NCI-H69 (cell line): ENCODE measurements at places on chromosomes 2 and 18.

DNA sequence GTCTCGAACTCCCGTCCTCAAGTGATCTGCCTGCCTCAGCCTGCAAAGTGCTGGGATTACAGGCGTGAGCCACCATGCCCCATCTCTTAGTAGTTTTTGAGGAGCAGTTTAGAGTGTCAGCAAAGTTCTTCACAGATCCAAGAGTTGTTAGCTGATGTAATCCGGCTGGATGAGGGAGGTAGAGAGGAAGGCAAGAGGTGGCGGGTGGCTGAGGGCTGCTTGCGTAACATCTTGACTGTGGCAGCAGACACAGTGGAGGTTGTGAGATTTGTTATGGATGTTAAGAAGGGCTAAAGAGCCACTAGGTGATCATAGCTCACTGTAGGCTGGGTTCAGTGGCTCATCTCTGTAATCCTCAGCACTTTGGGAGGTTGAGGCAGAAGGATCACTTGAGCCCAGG is 19.5 kb upstream of the FAM136A start:
- DNase-seq = no peak

- no peak for DNase-seq
These were observed 69.5 kb downstream of the GPD2 start for GRCh38 chr2:156505696-156506095.

DNA sequence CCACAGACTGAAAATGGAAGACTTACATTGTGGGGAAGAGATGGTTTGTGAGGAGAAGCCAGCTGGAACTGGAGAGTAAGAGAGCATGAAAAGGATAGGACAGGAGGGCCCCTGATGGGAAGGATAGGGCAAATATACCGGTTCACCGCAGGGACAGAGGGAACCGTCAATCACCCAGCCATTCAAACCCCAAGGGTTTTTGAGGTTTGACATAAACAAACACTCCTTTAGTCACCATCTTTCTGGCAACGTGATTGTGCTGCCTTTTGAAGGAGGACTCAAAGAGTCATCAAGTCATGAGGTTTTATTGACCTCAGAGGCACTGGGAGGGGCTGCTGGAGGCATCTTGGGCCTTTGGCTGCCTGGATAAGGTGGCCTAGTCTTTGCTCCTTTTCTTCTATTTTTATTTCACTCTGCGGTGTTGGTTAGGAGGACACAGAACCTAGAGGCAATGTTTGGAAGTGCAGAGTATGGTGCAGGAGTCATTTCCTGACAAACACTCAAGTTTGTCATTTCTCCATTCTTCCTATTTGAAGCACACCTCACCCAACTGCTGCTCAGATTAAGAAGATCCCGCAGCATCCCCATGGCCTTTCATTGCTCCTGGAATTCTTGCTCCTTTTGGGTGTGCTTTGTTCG is 487.3 kb upstream of the SPRED2 start:
- DNase-seq = no peak

DNA sequence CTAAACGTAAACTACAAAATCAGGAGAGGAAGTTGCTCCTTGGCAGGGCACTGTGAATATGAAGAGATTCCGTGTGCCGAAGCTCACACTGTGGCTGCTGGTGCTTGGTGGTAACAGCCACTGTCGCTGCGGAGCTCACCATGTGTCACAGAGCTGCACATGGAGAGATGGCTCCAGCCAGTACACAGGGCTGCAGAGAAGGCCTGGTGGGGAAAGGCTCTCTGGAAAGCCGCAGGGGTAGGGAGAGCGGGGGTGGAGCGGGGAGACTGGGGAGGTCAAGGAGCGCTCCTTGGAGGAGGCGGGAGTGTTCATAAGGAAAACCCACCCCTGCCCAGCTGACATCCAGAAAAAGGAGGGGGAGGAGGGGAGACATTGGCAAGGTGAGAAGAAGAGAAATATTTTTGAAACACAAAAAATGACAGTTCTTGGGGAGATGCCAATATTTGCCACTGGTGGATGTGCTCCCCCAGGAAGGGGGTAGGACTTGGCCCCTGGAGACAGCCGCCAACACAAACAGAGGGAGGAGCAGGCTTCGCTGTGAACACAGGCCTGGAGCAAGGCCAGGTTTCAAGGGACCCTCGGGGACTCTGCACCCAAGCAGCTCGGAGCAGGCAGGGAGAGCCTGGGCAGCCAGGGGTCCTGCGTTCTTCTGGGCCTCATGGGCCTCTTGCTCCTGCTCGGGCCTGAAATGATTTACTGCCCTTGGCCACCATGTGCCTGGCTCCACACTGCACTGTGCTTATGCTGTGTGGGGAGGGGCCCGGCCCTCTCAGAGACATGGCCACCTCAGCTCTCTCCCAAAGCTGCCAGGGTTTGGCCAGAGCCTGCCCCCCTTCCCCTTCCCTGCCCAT is 102.6 kb upstream of the GLI2 start:
- peak; percentile 55 for DNase-seq

DNA sequence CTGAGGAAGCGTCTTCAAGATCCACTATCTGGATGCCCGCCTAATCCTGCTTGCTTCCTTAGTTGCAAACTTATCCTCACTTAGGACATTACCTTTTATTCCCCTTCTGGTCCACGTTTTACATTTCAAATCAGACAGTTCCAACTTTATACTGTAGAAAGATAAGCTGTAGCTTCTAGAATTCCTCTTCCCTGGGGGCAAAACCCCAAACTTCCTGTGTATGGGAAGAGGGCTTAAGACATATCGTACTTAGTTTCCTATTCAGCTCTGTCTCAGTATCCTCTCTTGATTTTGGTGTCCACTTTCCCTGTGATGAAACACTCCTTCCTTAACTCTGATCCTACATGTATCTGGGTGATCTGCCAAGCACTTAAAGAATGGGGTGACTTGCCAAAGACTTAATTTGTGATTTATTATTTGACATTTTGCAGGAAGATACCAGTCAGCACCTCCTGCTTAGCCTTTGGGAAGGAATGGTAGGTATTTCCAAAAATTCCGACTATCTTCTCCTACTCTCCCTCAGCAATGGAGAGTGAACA is 245.2 kb downstream of the CDCA7 start:
- DNase-seq = no peak

GRCh38 chr2:207503234-207503633 is 26.5 kb upstream of the CREB1 start:
- peak; percentile 69 for DNase-seq

DNA sequence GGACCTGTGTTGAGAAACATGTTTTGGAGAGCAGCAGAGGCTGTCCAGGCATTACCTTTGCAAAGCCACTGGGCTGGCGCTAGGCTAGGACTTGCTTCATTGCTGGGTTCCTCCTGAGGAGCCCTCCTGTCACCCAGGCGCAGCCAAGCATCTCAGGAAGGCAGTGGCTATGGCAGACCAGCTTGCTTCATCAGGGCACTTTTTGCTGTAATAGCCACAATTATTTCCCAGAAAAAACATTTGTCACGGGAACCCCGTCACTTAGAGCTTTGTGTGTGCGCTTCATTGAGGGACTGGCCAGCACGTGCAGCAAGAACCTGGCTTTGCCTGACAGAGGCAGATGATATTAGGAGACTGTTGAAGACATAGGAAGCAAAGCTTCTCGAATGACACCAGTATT is 36.4 kb downstream of the SLC20A1 start:
- no peak for DNase-seq

DNA sequence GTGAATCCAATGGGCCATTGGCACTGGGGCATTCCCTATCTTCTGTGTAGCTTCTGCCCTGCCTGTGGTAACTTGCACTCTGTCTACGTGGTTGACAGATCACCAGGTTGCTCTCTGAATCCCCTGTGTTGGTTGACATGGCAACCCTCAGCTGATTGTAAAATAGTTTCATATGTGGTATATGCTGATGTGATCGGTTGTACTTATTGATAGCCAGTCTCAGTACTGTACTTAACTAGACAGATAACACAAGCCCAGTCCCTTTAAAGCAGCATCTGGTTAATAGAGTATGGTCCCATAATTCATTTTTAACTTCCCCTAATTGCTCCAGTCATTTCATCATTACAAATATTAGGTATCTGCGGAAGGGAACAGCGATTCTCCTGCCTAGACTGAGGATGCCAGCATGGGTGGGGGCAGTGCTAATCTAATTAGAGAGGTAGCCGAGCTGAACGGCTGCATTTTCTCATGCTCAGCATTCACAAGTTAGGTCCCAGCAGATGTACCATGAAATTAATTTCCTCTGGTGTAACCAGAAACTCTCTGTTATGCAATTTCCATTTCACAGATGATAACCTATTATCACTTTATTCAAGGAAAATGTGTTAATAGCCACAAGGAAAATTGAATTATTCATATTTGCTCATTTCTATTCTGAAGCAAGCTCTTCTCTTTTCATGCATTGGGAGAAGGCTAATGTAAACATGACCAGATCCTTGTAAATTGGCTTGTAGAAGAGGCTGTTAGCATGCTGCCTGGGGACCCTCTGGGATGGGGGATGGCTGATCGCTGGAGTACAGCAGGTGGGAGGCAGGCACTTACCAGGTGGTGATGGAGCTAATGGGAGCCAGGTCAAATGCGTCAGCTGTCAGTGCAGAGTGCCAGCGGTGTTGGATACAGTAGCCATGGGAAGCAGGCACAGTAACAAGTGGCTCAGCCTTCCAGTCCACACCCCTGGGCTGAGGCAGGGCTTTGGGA is 608.3 kb downstream of the GALR1 start:
- DNase-seq = peak; percentile 83

DNA sequence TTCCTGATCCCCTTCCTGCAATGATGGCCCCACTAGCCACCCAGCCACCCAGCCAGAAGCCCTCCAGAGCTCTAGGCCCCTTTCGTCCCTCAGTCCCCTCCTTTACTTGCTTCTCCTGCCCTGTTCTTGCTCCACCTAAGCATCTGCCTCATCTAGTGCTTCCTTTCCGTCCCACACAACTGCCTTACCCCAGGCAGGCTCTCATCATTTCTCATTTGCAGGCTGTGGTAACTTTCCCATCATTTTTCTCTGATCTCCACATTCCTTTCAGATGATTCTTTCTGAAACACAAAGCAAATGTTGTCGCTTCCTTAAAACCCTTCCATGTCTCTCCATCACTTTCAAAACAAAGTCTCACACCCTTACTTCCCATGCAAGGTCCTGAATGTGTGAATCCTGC is 459.8 kb downstream of the METTL4 start:
- DNase-seq = no peak

DNA sequence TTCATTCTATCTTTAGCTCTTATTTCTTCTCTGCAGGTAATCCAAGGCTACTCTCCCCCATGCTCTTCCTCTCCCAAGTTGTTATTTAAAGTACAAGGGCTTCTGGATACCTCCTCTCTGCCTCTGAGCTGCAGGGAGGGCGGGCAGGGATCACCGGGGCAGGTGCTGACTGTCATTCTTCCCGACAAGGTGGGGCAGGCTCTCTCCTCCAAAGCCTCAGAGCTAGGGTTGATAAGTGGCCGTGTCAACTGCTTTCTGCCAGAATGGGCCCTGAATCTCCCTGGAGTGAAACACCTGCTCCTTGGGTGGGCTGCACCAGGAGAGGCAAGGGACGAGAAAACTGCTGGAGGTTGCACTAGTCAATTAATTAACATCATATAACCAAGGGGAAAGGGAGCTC is 250.3 kb downstream of the SLC4A3 start:
- DNase-seq = no peak

- peak; percentile 10 for DNase-seq
These were observed 379.0 kb upstream of the NXPH2 start for GRCh38 chr2:139159177-139159576.

DNA sequence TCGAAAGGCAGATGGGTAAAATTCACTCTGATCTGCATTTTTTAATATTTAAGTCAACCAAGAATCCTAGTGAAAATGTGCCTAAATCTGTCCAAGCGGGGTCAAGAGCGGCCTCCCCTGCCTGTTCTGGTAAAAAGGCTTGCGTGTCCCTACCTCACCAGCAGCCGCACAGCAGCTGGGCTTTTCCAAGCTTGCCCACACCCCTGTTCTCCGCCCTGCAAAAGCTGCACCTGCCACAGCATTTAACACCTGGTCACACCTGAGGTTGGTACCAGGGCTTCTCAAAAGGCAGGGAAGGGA is 25.8 kb upstream of the TMEM182 start:
- DNase-seq = peak; percentile 65

DNA sequence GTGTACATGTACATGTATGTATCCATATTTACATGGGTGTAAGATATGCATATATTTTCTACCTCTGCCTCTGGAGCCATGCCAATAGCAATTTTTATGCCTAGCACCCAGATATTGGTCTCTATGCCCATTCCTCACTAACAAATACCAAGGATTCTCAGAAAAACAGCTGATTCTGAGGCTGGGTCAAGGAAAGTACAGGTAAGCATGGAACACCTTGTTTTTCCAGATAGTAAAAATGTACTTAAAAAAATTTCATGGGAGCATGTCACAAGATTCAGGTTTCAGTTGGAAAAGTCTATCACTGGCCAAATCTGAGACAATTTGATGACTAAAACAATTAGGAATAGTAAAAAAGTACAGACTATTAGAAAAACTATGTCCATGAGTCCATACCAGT is 114.5 kb upstream of the MAPRE2 start:
- DNase-seq = no peak

DNA sequence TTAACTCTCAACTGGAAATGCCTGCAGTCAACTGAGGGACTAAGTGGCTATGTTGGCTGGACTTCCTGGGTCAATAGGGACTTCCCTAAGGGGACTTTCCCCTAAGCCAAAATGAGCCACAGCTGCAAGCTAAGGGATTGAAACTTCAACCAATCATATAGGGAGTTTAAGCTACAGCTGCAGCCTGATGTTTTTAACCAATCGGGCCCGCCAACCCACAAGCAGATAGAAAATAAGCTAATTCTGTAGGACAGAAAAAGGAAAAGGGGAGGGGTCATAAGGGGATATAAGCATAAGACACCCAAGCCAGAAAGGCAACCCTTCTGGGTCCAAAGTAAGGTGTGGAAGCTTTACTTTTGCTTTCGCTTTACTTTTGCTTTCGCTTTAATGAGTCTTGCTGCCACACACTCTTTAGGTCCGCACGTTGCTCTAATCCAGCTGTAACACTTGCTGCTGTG is 927.5 kb downstream of the ERBB4 start:
- DNase-seq = no peak

DNA sequence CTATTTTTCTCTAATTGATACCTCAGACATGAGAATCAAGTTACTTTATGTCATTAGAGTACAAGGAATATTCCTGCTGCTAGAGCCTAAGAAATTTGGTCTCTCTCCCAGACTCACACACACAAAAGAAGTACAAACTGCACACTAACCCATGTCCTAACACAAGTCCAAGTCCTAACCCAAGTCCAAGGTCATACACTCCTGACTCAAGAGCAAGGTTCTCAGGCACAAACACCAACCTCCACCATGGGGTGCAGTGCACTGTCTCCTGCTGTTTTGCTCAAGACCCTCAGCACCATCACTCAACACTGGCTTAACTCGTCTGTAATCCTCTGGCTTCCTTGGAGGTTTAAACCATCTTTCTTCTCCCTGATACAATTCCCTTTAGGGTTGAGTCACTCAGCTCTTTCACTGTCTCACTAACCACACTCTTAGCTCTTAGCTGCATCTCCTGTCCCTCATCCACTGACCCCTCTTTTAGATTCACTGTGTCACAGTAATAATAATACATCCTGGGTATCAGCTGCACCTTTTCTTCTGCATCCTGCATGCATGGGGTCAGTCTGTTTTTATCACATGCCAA is 129.8 kb downstream of the BCL2L11 start:
- DNase-seq = no peak

GRCh38 chr2:191791953-191792560 is 54.8 kb downstream of the CAVIN2 start:
- DNase-seq = no peak

- no peak for DNase-seq
These were observed 32.2 kb downstream of the PECR start for GRCh38 chr2:216049452-216049851.

GRCh38 chr2:239354791-239355136 is 46.1 kb downstream of the HDAC4 start:
- no peak for DNase-seq

- peak; percentile 6 for DNase-seq
These were observed 492.5 kb downstream of the SOX11 start for GRCh38 chr2:6184532-6185292.
